Hematopoietic multipotent progenitor cell treated with erythropoietin and hydrocortisone succinate and interleukin-3 and kit ligand, for 6 days (in vitro differentiated cells): ENCODE measurements at places on chromosomes 3 and 15.
A peak's percentile ranks its signal among the peaks of the same experiment; 100 is the strongest.

DNA sequence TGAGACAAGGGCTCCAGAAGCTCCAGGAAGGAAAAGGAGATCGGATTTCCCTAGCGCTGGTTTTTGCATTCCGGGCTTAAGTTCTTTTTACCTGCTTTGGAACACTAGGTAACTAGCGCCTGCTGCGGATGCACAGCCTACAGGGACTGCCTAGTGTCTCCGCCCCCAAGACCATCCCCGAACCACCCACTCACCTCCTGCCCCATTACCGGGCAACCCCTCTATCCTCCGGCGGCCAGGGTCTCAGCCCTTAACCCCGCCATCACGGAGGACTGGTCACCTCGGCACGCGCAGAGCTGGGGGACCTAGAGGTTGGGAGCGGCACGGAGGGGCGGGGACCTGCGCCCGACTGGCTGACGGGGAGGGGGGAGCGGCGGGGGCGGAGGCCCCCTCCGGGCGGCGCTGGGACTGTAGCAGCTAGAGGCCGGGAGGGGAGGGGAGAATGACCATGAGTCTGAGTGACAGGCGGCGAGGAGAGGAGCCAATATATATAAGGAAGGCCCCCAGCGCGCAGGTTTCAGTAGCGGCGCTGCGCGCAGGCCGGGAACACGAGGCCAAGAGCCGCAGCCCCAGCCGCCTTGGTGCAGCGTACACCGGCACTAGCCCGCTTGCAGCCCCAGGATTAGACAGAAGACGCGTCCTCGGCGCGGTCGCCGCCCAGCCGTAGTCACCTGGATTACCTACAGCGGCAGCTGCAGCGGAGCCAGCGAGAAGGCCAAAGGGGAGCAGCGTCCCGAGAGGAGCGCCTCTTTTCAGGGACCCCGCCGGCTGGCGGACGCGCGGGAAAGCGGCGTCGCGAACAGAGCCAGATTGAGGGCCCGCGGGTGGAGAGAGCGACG is at the start of gene DLL4:
Gene DLL4 (plus strand): TSS at position 520 of the 839 bp plus-strand sequence. CDS start 329 bp downstream, outside the sequence.
- peak; percentile 68 for DNase-seq

GRCh38 chr3:151673974-151674373 is 59.8 kb upstream of the AADACL2 start:
- DNase-seq: peak; percentile 85

DNA sequence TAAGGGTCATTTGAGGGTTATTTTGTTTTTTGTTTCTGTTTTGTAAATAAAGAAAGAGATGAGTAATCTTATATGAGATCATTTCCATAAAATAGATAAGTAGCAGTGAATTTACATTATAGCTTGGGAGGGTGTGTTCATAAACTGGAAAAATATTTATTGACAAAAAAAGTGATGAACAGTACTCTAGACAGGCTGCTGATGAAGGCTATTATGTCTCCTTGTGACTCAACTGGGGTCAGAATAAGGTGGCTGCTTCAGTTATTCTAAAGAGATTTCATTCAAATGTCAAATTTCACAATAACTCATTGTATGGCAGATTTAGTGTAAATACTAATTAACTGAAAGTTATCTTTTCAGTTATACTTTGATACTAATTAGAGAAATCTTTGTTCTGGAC is 251.1 kb upstream of the CMC1 start:
- DNase-seq: no peak

GRCh38 chr3:57992452-57993213 is 15.6 kb upstream of the FLNB start:
- DNase-seq: no peak

DNA sequence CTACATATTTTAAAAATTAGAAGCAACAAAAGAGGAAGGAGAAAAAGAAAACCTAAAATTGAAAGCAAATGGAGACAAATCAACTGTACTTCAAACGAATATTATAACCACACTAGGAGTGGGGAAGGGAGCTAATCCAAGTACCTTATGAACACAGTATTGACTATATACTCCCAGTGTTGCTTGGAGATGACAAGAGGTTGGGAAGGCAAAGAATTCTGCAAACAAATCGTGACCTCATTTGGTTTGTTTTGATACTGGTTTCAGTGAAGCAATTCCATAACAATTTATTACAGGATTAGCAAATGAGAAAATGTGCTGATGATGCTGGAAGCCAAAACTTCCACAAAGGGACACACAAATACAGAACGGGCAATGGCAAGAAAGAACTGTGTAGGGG is 268.1 kb downstream of the ULK4 start:
- no peak for DNase-seq

DNA sequence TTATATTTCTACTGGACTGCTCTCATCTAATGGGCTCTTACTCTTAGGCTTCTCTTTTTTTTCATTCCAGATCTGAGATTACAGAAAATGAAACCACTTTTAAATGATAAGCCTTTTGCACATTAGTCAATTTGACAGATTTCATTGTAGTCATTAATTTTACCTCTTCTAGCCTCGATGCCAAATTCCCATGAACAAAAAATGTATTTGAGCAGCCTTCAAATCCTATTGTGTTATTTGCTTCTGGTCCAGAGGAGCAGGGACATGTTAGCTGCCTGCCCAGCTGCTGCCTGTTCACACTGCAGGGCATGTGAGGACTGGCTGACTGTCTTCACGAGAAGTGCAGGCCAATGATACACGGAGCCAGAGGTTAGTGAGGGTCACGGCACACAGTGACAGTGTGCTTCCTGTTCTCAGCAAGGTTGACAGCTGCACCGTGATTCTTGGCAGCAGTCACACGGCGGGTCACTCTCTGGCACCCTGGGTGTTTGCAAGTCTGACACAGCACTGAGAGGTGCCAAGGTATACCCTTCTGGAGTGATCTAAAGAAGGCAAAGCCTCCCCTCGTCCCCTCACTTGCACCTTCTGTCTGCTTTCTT is 40.8 kb downstream of the KAT2B start:
- DNase-seq: peak; percentile 32

DNA sequence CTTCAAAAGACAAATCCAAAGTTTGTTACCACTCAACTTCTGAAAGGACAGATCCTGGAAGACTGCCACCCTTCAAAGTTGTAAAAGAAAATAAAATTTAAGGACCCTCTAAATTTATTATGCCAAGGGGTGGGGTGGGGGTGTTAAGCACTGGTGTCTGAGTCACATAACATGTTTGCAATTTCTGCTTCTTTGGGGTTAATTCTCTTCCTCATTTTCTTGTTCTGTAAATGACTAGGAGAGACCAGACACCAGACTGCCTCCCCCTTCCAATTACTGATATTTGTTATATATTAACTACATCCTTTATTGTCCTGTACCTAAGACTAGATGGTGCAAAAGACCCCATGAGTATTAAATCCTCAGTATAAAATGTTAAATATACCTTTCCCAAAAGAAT is 242.8 kb downstream of the ZNF385D start:
- DNase-seq: no peak

- no peak for DNase-seq
These were observed 46.4 kb downstream of the CBLB start for GRCh38 chr3:105822171-105823123.

GRCh38 chr15:79025802-79026201 is 64.8 kb downstream of the RASGRF1 start:
- no peak for DNase-seq

GRCh38 chr15:63945838-63946298 is 100.4 kb downstream of the DAPK2 start:
- no peak for DNase-seq

- peak; percentile 77 for DNase-seq
These were observed 25.5 kb downstream of the ASB7 start for GRCh38 chr15:100627789-100628395.

DNA sequence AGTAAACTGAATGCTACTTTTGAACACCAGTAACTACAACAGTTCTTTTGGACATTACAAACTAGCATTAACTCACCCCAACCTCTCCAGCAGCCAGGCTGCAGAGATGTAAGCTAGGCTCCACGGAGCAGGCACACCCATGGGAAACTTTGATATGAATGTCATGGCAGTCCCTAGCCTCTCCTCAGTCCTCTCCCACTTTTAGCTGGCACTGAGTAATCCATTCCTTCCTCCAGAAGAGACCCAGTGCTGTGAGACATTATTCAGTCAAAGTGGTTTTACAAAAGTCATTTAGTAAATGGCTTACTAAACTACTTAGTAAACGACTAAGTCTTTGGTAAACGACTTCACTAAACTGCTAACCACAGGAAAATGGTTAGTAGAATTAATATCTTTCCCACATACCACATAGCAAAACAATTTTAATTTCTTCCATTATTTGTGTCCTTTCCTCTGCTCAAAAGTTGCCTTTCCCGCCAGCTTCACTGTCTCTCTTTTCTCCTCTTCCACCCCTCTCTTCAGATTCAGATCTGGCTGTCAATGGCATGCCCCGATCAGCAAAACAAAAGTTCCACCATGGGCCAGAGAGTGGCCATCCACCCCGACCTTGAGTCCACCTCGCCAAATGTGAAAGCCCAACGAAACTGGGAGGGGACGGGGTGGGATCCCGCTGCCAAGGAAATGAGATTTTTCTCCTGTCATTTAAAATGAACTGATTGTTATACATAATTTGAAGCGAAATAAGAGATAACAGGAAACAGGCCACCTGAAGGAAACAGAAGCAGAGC is 67.5 kb upstream of the TJP1 start:
- DNase-seq: no peak

GRCh38 chr3:164514576-164514975 is 563.7 kb downstream of the SI start:
- no peak for DNase-seq

- DNase-seq: peak; percentile 28
These were observed 12.6 kb downstream of the PTH1R start for GRCh38 chr3:46890132-46890531.

GRCh38 chr3:23819599-23820360 is 14.0 kb downstream of the UBE2E1 start:
- no peak for DNase-seq

DNA sequence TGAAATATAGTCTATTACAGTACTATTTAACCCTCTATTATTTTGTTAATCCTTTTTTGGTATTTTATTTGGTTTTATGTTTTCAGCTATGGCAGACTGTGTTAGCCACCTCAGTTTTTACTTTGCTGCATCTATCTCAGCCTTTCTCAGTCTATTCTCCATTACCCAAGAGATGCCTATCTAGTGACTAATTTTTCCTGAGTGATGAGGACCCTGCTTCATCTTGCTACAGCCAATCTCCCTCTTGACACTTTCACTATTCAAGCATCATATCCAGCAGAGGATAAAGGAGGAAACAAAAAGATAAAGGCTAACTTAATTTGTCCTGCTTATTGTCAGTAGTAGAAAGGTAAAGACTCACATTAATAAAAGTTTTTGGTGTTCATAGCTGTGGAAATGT is 141.8 kb upstream of the NECTIN3 start:
- no peak for DNase-seq

DNA sequence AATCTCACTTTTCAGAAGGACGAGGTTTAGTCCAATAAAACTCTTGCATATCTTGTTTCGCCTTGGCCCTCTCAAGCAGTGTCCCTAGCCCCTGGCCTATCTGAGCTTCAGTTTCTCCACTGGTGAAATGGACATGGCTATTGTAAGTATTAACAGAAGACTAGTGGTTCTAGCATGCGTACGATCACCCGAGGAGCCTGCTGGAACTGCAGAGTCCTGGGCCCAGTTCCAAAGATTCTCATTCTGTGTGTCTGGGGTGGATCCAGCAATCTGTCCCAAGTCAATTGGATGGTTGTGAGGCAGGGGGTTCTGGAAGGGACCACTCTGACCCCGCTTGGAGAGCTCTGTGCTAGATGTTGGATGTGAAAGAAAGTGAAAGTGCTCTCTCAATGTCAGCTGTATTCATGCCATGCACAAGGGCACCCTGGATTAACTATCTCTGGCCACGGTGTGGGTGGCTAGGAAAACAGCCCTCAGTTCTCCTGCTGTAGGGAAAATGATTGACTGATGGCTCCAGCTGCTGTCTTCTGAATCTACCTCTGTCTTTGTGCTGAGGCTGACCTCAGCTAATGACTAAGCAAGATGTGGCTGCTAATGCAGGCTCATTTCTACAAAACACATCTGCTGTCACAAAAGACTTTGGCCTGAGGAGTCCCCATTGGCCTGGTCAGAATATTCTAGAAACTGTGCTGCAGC is 1.9 kb upstream of the PLA1A start:
- peak; percentile 10 for DNase-seq

DNA sequence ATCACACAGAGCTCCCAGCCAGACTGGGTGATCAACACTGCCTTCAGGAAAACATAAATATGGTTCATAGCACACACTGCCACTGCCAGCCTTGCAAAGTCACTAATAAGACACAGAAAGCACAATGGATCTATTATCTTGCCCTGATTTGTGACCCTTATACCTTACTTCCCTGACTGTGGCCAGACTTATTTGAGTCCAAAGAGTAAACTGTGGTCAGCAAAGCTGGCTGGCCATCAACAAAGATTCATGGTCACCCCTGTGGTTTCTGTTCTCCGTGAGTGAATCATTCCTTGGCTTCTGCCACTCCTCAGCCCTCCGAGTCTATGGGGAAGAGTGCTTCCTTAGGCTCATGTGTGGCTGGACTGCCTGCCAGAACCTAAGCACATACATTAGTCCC is 437.7 kb downstream of the RAP2B start:
- DNase-seq: no peak

GRCh38 chr3:64011685-64012084 is 11.6 kb downstream of the PSMD6 start:
- peak; percentile 67 for DNase-seq

DNA sequence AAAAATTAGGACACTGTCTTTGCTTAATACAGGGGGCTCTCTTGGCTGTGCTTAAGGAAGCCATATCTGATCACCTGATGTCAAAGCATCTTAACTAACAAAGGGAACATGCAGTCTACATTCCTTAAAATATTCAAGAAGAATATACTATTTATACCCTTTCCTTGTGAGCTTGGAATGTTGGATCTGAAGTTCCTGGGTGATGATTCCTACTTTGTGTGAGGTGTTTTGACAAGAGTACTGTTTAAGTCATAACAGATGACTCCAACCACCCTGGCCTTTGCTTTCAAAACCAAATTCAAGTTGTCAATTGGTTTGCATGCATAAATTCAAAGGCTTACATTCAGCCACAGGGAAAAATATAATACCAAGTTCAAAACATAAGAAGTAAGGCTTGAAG is 862.7 kb upstream of the SEMA6D start:
- no peak for DNase-seq

GRCh38 chr3:32596909-32597369 is 26.3 kb upstream of the DYNC1LI1 start:
- DNase-seq: peak; percentile 66

DNA sequence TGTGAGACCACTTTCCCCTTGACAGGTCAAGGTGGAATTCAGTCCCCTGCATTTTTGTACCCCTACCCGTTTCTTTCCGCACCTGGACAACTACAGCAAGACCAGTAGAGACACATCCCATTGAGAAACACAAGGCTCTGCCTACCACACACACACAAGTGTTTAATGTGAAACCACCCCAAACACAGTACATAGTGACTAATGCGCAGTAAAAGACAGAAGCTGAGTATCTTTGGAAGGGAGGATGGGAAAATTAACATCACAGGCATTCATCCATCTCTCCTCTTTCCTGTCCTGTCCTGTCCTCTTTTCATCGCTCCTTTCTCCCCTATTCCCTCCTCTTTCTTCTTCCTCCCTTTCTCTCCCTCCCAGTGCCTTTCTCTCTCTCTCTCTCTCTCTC is 64.8 kb downstream of the SCN11A start:
- no peak for DNase-seq
